ENCODE measurements at places on chromosomes 13 and 19.

GRCh38 chr19:7242601-7243258 lies 51.5 kb downstream of the INSR start:
- no peak for DNase-seq

DNA sequence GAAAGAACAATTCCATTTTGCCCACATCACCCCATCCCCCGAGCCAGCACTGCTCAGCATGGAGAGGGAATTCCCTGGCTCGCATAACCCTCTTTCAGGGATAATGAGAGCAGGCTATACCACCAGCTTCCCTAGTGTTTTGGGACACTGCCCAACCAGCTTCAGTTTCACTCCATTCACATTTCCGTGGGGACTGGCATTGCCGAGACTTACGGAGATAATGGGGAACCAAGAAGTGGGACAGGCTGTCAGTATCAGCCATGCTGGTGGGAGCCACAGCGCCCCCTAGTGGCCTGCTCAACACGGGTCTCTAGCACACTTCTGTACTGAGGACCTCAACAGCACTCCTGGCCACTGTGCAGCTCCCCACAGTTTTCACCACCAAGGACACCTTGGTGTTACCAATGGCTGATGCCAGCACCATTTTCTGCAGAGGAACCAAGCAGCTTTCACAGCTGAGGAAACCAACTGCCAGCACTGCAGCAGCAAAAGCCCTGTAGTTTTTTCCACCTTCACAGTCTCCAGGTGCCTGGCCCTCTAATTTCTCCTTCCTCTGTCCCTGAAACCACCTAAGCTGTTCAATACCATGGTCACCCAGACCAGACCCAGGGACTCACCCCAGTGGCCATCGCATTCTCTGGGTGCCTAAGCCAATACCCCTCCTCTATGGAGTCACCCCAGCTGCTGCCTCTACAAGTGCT lies 23.7 kb downstream of the SLC6A16 start:
- peak; percentile 87 for DNase-seq

DNA sequence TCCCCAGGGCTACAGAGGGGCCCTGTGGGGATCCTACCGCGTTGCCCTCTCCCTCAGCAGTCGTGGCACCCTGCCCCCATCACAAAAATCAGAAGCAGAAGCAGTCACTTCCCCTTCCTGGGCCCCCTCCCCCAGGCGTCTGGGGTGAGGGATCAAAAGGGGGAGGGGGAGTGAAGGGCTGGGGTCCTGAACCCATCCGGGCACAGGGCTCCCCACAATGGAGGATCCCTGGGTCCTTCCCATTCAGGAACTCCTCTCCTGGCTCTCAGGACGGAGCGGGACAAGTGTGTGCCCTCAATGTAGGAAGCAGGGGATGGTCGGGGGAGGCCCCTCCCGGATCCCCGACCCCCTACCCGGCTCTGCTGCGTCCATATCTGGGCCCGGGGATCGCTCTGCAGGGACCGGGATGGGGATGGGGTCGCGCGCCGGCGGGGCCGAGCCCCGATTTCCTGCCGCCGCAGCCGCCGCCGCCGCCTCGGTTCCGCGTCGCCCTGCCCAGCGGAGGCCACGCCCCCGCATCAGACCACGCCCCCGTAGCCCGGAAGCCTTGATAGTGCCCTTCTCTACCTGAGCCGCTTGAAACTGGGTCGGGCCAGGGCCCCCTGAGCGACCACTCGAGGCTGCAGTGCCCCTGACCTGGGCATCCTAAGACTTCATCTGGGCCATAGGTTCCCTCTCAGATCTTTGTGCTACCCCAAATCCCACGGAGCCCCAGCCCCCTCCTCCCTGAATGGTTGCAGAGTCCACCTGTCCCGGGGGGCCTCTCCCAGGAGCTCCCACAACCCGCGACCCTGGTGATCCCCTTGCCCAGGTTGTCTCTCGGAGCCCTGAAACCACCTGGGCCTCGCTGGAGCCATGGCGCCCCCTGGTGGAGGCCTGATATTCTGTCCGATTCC lies at the start of gene GMIP:
GMIP (minus strand) TSS at position 500 of the 896 bp plus-strand sequence; CDS start at position 372, 128 bp downstream.
- DNase-seq, result peak; percentile 91

DNA sequence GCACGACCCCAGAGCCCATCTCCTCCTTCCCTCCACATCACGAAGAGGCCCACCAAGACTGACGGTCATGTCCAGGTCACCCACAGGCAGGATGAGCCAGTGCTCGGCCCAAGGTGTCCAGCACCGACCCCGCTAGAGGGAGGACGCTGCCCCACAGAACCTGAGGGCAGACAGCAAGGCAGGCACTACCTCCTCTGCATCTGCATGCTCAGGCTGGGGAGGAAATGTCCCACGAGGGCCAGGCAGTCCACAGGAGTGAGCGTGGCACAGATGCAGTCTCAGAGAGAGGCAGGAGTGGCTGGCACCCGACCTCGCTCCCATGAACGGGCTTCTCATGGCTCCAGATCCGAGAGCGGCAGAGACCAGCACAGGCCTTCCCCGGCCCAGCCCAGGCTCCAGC lies 133.2 kb downstream of the TUBA3C start:
- no peak for DNase-seq

DNA sequence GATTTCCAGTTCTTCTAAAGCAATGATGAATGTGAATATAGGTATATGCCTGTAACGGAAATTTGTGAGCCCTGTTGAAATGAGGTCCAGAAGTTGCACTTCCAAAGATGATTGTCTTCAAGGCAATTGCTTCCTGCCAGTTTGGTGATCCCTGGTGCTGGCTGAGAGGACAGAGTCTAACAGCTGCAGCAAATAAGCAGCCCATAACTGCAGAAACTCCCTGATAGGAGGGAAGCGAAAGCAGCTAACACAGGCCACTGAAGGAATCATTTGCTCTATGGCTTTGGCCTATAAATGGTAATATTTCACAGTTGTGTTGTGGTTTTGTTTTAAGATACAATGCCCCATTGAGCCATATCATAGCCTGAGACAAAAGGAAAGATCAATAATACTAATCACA lies 451.5 kb upstream of the MIR17HG start:
- no peak for DNase-seq

- no peak for DNase-seq
These were observed 12.1 kb downstream of the SOX1 start for GRCh38 chr13:112078879-112079531.

DNA sequence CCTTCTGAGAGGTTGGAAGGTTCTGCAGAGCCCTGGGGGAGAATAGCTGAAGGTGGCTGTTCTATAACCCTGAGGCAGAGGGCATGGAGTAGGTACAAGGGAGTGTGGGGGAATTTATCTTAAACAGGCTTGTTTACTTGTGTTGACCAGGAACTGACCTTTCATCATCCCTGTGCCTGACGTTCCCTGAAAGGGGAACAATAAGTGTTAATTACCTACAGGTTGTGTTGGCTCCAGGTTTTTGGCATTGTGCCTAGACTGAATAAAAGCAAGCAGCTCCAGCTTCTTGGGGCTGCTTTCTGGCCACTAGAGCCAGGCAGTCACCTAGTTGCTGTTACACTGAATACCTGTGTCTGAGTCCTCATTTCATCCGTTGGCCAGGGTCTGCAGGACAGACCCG lies 60.0 kb downstream of the ZNF627 start:
- DNase-seq, result no peak

- DNase-seq, result no peak
These were observed 57.0 kb downstream of the NUFIP1 start for GRCh38 chr13:44932171-44932849.

GRCh38 chr13:26585136-26585535 lies 27.7 kb downstream of the WASF3 start:
- DNase-seq, result no peak

GRCh38 chr13:23510979-23511735 lies 59.1 kb upstream of the TNFRSF19 start:
- no peak for DNase-seq

DNA sequence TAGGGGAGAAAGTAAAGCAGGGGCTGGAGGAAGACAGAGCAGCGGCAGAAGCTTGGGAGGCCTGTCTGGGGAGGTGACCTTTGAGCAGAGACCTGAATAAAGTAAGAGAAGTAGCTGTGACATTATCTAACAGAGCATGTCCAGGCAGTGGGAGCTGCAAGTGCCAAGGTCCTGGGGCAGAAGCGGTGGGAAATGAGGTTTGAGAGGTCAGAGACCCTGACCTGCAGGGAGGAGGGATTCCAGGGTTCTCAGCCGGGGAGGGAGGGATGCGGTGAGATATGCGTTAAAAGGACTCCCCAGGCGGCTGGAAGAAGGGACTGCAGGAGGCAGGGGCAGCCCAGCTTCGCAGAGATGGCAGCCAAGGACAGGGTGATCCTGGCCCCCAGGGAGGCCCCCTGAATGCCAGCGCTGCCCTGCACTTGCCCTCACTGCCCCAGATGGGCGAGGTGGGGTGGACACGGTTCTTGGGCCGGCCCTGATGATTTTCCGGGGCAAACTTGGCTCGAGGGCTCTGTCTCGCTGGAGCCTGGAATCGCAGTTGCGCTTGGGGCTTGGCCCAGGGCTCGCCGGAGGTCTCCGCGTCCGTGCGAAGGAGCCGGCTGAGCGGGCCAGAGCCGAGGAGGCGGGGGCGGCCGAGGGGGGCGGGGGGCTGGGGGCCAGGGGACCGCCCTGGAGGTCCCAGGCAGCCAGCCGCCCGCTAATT lies 3.2 kb downstream of the CRLF1 start:
- DNase-seq, result no peak

- no peak for DNase-seq
These were observed 12.7 kb downstream of the NKPD1 start for GRCh38 chr19:45147835-45148676.

- no peak for DNase-seq
These were observed 382.9 kb downstream of the OLFM4 start for GRCh38 chr13:53411463-53411862.

DNA sequence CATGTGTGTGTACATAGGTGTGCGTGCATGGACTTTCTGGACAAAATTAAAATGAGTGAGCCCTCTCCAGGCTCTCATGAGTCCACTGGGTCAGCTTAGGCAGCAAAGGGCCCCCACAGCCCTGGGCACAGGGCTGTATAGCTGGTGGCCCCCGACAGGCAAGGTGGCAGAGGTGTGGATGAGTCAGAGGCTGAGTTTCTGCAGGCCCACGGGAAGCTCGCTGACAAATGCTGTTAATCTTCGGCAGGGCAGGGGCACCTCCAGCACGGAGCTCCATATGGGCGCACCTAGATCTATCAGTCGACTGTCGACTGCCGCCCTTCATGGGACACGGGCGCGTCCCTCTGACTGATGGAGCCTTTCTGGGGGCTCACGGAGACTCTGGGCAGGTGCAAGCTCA lies 181.1 kb downstream of the URI1 start:
- DNase-seq, result no peak

GRCh38 chr19:47436712-47437401 lies 17.5 kb upstream of the MEIS3 start:
- peak; percentile 83 for DNase-seq

GRCh38 chr13:48678316-48678715 lies 24.6 kb downstream of the CYSLTR2 start:
- no peak for DNase-seq

DNA sequence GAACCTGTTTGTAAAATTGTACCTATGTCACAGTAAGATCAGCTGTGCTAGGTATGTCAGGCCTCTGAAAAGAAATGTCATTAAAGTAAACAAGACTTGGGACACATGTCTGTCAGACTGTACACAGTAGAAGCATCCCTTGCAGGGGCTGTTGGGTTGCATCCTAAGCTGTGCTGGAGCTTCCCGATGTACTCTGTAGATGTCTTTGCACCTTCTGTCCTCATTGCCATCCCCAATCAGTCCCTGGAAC lies 48.7 kb upstream of the GPR183 start:
- no peak for DNase-seq

- no peak for DNase-seq
These were observed 5.9 kb upstream of the TMEM255B start for GRCh38 chr13:113753171-113753570.

DNA sequence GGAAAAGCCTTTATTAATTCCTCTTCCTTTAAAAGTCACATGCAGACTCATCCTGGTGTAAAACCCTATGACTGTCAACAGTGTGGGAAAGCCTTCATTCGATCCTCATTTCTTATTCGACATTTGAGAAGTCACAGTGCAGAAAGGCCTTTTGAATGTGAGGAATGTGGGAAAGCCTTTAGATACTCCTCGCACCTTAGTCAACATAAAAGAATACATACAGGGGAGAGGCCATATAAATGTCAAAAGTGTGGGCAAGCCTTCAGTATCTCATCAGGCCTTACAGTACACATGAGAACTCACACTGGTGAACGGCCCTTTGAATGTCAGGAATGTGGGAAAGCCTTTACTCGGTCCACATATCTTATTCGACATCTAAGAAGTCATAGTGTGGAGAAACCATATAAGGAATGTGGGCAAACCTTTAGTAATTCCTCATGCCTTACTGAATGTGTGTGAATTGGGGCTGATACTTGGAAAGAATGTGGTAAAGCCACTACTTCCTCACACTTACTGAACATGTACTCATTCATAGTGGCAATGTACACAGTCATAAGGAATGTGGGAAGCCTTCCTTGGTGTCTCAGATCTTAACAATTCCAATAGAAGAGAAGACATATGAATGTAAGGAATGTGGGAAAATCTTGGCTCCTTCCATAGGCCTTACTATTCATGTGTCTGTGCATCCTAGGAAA lies 18.8 kb downstream of the ZNF559 start:
- DNase-seq, result no peak

DNA sequence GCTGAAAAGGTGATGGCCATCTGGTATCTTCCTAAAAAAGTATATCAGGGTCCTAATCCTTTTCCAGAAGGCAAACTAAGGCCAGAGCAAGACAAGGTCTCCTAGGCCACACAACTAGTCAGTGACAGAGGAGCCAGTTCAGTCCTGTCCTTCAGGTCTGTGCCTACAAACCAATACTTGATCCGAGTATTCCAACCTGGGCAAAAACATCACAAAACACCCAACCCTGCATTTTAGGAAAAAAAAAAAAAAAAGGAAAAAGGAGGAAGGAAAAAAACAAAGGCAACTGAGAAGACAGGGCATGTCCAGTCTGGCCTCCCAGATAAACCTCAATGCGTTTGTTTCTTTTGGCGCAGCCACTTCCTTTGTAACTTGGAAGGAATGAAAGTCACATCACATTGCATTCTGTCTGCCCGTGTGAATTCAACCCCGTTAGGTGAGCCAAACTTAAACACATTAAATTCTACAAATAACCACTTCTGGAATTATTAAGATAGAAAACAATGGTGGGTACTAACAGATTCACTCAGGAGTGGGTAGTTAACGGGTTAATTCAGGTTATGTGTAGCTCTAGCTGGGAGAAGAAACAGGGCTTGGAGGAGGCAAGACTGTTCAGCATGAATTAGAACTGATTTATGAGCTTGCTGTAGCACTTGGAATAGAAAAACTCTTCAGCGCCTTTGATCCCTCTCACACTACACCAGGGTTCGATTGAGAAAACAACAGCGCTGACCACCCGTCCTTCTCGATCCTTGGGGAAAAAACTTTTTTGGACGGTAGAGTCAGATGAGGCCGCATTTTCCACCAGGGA lies 43.0 kb upstream of the HNRNPA1L2 start:
- DNase-seq, result no peak

GRCh38 chr19:19475015-19475765 lies 40.2 kb downstream of the TSSK6 start:
- DNase-seq, result no peak

- no peak for DNase-seq
These were observed 2.6 kb downstream of the EPN1 start for GRCh38 chr19:55677572-55678028.

GRCh38 chr19:39916851-39917396 lies 17.5 kb downstream of the FCGBP start:
- DNase-seq, result no peak

GRCh38 chr13:26017196-26017921 lies 34.5 kb downstream of the SHISA2 start:
- no peak for DNase-seq
